ENCODE measurements at places on chromosomes 2 and 18.
A peak's percentile ranks its signal among the peaks of the same experiment; 100 is the strongest.

DNA sequence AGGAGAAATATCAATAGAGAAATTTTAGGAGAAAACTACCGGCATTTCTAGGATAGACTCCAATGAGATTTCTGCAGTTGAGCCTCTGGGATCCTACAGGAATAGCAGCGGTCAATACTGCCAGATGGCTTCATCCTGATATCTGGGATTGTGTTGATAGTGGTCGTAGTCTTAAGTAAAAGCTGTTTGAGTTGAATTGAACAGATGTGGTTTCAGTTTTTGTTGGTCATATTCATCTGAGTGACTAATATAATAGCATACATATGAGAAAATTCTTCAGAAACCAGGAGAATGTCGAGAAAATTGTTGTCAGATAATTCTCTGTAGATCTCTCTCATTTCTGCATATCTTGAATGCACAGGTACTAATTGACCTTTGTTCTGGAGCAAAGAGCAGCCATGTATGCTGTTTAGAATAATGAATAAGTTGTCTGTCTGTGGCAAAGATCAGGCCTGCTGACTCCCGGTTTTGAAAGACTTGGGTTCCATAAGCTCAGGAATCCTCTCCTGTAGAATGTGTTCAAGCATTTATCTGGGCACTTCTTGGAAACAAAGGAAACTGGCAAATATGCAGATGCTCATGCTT, 288.1 kb downstream of the TMX3 start:
- peak; percentile 24 for DNase-seq

DNA sequence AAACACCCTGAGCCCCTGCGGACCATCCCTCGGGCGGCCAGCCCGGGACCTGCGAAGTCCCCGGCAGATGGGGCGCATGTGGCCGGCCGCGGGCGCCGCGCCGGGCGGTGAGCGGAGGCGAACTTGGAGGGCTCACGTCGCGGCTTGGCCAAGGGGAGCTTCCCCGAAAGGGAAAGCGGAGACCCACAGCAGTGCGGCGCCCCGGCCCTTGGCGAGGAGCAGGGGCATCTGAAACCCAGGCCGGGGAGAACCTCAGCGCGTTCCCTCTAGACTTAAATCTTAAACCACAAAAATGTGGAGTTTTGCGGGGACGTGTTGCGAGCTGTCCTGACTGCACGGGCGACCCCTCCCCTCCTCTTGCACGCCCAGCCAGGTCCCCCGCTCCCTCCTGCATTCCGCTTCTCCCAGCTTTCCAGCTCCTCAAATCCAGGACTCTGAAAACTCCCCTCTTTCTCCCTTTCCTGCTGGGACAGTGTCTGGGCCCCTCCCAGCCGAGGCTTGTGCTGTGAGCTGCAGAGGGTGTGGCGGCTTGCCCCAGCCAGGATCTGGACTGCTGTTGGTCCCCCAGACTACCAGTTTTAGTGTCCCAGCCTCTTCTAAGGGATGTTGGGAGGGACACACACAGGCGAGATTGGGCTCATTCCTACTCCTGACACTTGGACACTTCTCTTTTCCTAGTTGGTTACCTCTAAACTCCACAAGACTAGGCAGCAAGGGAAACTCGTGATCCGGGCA, 1.3 kb downstream of the FMNL2 start:
- DNase-seq, result no peak

DNA sequence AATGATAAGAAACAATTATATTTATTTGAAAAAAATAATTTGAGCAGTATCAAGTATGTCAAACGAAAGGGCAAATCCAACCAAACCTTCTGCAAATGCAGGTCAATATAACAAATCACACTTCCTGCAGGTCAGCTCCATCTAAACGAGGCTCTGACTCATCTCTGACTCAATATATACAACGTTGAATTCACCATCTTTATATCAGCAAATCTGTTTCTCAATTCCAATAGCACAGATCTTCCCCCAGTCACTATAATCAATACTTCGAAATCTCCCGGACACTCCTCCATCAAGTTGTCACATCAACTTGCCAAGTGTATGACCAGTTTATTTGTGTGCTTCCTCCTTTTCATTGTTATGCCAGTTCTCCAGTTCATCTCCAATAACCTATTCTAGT, 388.9 kb downstream of the ZEB2 start:
- DNase-seq, result no peak

- DNase-seq, result no peak
These were observed 299.1 kb downstream of the PAX3 start for GRCh38 chr2:221999717-222000116.

- no peak for DNase-seq
These were observed 7.4 kb downstream of the TWIST2 start for GRCh38 chr2:238855299-238855698.

DNA sequence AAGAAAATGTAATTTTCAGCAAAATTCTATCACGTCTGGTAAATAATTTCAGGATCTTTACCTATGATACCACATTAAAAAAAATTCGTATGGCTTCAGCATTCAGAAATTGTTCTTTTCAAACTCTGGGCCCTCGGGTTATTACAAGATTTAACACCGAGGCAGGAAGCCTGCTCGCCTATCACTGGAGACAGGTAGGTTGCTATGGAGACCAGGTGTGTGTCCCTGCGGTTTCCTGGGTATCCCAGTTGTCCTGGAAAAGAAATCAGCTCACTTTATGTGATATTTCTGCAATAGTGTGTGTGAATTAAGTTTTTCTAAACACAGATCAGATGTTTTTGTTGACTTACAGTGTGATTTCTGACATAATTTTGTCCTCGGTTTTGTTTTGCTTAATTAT, 14.2 kb downstream of the HPCAL1 start:
- no peak for DNase-seq

- no peak for DNase-seq
These were observed 473.7 kb upstream of the SALL3 start for GRCh38 chr18:78505851-78506461.

DNA sequence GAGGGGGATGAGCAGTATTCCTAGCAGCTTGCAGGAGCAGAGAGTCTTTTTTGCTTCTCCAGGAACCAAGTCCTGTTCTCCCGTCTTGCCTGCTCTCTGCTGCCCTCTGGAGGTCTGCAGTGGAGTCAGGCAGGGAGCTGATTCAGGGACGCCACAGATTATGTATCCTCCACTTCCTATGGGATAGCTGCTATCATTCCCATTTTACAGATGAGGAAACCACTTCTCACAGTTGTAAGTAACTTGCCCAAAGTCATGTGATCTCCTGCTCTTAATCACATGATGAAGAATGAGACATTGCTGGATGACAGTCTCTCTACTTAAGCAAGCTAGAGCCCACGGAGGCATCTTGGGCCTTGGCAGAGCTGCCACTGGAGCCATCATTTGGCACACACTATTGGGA, 8.3 kb downstream of the SLC4A5 start:
- no peak for DNase-seq

GRCh38 chr2:41602341-41602740, 445.5 kb upstream of the PKDCC start:
- DNase-seq, result no peak

- DNase-seq, result no peak
These were observed 61.3 kb downstream of the GALNT1 start for GRCh38 chr18:35642802-35643201.

GRCh38 chr18:28041366-28041765, 135.6 kb downstream of the CDH2 start:
- no peak for DNase-seq

- no peak for DNase-seq
These were observed 133.0 kb upstream of the MYT1L start for GRCh38 chr2:2464094-2464493.

- DNase-seq, result no peak
These were observed 1.8 kb upstream of the FRZB start for GRCh38 chr2:182868054-182868796.

GRCh38 chr2:8537562-8538155, 144.2 kb upstream of the ID2 start:
- DNase-seq, result no peak

DNA sequence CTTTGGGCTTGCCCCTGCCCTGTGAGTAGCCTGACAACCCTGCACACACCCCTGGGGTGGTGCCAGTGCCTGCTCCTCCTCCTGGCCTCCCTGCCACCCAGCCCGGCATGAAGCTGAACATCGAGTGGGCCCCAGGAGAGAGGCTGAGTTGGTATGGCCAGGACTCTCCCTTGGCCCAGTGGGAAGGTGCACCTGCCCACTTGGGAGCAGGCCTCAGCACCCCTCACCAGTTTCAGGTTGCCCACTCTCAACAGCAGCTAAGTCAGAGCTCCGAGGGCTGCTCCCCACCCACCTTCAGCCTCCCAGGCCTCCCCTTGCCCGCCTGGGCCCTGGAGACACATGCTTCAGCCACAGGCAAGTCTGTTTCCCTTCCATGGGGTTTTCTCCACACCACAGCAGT, 203.1 kb downstream of the KLHL29 start:
- DNase-seq, result no peak

GRCh38 chr2:6928452-6928851, 11.2 kb downstream of the RNF144A start:
- DNase-seq, result no peak

DNA sequence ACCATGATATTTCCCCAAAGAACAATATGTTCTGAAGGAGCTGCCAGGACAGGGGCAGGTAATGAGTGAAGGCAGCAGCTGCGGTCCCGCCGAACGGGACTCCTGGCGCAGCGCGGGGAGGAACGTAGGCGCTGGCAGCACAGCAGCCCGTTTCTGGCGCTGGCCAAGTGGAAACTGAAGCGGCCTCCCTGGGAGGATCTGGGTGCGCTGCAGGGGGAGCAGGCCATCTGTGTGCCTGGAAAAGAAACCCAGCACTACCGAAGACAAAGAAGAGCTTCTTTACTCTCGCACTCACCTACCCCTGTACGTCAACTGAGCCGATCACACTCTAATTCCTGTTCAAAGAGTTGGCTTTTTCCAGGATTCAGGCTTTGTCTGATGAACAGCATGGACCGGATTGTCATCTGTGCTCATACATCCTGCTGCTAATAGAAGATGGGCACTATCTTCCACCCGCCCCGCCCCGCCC, 11.8 kb downstream of the G6PC2 start:
- peak; percentile 59 for DNase-seq

GRCh38 chr2:207107131-207107530, 58.6 kb downstream of the KLF7 start:
- no peak for DNase-seq

- no peak for DNase-seq
These were observed 249.9 kb upstream of the SP5 start for GRCh38 chr2:170465241-170465640.

- DNase-seq, result no peak
These were observed 230.4 kb downstream of the MEIS1 start for GRCh38 chr2:66665124-66665984.

- no peak for DNase-seq
These were observed 42.4 kb downstream of the ST3GAL5 start for GRCh38 chr2:85846411-85846810.

- no peak for DNase-seq
These were observed 3.4 kb downstream of the ZEB2 start for GRCh38 chr2:144516411-144516980.
